ENCODE measurements at places on chromosomes 11 and 22. TPM values are rescaled to one million over a fixed set of nuclear protein-coding genes. Genes with fewer than 3 reads are reported as not detected.
A peak's percentile ranks its signal among the peaks of the same experiment; 100 is the strongest.

The APOBEC3B gene
- 1.5 TPM for total RNA-seq

The KCNQ1 gene
- 3.8 TPM for total RNA-seq

The CRELD2 gene
- 37.0 TPM for total RNA-seq

The IRAG1 gene
- total RNA-seq = 240 TPM

The SLC25A18 gene
- total RNA-seq = not detected

The UPK3A gene
- not detected for total RNA-seq

The TRIM29 gene
- 7.6 TPM for total RNA-seq

The FAM83F gene
- 0.21 TPM for total RNA-seq

GRCh38 chr11:6203327-6203726 is 2.0 kb upstream of the C11orf42 start:
- H3K4me1 ChIP-seq = no peaks in the 10 kb centered on the region
- no peaks in the 10 kb centered on the region for H3K36me3 ChIP-seq
- no peak overlapping the region for H3K4me3 ChIP-seq
- DNase-seq = no peak
- H3K27ac ChIP-seq = no peak overlapping the region

GRCh38 chr11:19868871-19869270 is 156.2 kb downstream of the NAV2 start:
- no peaks in the 10 kb centered on the region for H3K4me1 ChIP-seq
- DNase-seq = no peak
- H3K27ac ChIP-seq = no peak overlapping the region
- H3K36me3 ChIP-seq = no peaks in the 10 kb centered on the region
- H3K4me3 ChIP-seq = no peak overlapping the region
- H3K27me3 ChIP-seq = no peaks in the 10 kb centered on the region

- H3K27me3 ChIP-seq = no peaks in the 10 kb centered on the region
- no peak overlapping the region for H3K27ac ChIP-seq
- H3K4me1 ChIP-seq = no peaks in the 10 kb centered on the region
- DNase-seq = no peak
- H3K4me3 ChIP-seq = no peak overlapping the region
These were observed 84.3 kb downstream of the PHF21A start for GRCh38 chr11:46036969-46037368.

DNA sequence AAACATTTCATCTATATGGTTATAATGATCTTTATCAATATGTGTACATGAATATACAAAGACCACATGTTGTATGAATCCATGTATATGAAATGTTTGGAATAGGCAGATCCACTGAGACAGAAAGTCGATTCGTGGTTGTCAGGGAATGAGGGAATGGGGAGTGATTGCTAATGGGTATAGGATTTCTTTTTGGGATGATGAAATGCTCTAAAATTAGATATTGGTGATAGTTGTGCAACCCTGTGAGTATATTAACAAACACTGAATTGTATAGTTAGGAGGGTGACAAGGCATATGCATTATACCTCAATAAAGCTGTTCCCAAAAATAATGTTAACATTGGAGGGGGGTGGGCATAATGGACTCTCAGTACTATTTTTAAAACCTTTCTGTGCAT is 5.0 kb upstream of the PTPMT1 start:
- H3K4me3 ChIP-seq = no peak overlapping the region
- no peaks in the 10 kb centered on the region for H3K36me3 ChIP-seq
- H3K27me3 ChIP-seq = no peaks in the 10 kb centered on the region
- peaks cover 5% of the 10 kb centered on the region for H3K4me1 ChIP-seq
- no peak overlapping the region for H3K27ac ChIP-seq
- DNase-seq = no peak

- no peaks in the 10 kb centered on the region for H3K27me3 ChIP-seq
- H3K36me3 ChIP-seq = no peaks in the 10 kb centered on the region
- DNase-seq = peak; percentile 74
- H3K4me3 ChIP-seq = peak overlapping the region; percentile 91
These were observed 824 bp upstream of the CBX6 start for GRCh38 chr22:38872831-38873248.

DNA sequence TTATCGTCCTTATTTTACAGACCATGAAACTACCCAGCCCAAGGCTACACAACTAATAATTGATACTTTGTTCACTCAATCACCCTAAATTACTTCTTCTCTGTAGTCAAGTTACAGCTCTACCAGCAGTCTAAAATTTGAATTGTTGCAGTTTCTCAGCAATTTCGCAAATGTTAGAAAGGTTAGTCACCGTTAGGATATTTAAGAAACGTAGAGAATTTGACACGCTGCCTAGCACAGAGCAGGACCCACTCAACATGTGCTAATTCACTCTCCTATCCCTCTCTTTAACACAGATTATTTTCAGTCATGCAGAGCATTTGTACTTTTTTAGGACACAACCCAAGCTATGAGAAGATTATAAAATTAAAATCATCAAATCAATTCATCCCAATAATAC is 771.1 kb upstream of the LUZP2 start:
- no peak overlapping the region for H3K4me3 ChIP-seq
- no peak overlapping the region for H3K27ac ChIP-seq
- no peaks in the 10 kb centered on the region for H3K4me1 ChIP-seq

- no peaks in the 10 kb centered on the region for H3K4me1 ChIP-seq
- H3K27ac ChIP-seq = no peak overlapping the region
- no peaks in the 10 kb centered on the region for H3K27me3 ChIP-seq
- no peaks in the 10 kb centered on the region for H3K36me3 ChIP-seq
- DNase-seq = no peak
These were observed 59.8 kb downstream of the GALNT18 start for GRCh38 chr11:11561991-11562390.

GRCh38 chr11:94175535-94175934 is 46.9 kb downstream of the PANX1 start:
- H3K27me3 ChIP-seq = no peaks in the 10 kb centered on the region
- no peaks in the 10 kb centered on the region for H3K4me1 ChIP-seq
- no peak overlapping the region for H3K27ac ChIP-seq

GRCh38 chr11:78295347-78295746 is 106.6 kb downstream of the USP35 start:
- H3K36me3 ChIP-seq = no peaks in the 10 kb centered on the region
- H3K27ac ChIP-seq = no peak overlapping the region
- H3K4me3 ChIP-seq = no peak overlapping the region
- no peaks in the 10 kb centered on the region for H3K27me3 ChIP-seq
- DNase-seq = no peak

GRCh38 chr11:116644941-116645305 is 127.9 kb downstream of the BUD13 start:
- H3K36me3 ChIP-seq = no peaks in the 10 kb centered on the region
- no peak for DNase-seq
- H3K4me3 ChIP-seq = no peak overlapping the region
- no peaks in the 10 kb centered on the region for H3K4me1 ChIP-seq
- no peaks in the 10 kb centered on the region for H3K27me3 ChIP-seq

DNA sequence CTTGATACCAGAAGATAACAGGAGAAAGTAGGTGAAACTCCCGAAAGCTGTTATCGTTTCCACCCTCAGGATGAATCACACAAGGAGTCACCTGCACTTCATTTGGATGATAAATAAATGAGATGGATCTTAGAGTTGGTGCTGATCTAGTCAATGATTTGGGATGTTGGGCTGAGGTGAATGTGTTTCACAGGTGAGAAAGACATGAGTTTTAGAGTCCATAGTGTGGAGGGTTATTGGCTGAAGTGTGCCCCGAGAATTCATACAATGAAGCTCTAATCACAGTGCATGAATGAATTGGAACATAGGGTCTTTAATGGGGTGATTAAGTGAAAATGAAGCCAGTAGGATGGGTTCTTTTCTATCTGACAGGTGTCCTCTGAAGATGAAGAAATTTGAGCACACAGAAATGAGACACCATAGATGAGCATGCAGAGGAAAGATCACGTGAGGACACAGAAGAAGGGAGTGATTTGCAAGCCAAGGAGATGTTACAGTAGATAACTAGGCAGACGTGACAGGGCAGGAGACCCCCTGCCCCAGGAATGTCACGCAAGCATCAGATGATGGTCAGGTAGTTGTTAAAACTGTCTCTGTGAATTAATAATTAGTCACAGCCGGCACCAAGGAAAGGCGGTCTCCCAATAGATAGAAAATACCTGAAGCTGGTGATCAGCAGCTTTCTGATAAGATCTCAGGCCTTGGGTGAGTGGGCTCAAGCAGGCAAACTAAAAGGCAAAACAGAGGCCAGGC is 60.3 kb upstream of the IGLL5 start:
- no peaks in the 10 kb centered on the region for H3K4me1 ChIP-seq
- DNase-seq = no peak
- no peak overlapping the region for H3K4me3 ChIP-seq
- H3K27ac ChIP-seq = no peak overlapping the region
- H3K27me3 ChIP-seq = no peaks in the 10 kb centered on the region

DNA sequence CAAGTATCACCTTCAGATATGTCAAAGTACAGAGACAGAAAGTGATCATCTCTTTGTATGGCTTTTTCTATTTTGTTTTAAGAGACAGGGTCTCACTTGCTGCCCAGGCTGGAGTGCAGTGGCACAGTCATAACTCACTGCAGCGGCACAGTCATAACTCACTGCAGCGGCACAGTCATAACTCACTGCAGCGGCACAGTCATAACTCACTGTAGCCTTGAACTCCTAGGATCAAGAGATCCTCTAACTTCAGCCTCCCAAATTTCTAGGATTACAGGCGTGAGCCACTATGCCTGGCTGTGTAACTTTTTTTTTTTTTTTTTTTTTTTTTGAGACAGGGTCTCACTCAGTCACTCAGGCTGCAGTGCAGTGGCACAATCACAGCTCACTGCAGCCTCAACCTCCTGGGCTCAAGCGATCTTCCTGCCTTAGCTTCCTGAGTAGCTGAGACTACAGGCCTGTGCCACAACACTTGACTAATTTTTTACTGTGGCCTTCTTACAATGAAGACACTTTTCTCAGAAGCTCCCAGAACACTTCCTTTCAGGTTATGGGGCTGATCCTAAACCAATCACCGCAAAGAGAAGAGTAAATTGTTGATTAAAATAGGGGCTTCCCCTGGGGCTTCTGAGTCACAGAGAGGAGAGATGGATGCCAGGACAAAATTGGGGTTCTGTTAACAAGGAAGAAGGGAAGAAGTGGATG is 9.0 kb upstream of the HIKESHI start:
- H3K27me3 ChIP-seq = no peaks in the 10 kb centered on the region
- H3K4me1 ChIP-seq = no peaks in the 10 kb centered on the region
- no peak overlapping the region for H3K4me3 ChIP-seq
- DNase-seq = no peak

DNA sequence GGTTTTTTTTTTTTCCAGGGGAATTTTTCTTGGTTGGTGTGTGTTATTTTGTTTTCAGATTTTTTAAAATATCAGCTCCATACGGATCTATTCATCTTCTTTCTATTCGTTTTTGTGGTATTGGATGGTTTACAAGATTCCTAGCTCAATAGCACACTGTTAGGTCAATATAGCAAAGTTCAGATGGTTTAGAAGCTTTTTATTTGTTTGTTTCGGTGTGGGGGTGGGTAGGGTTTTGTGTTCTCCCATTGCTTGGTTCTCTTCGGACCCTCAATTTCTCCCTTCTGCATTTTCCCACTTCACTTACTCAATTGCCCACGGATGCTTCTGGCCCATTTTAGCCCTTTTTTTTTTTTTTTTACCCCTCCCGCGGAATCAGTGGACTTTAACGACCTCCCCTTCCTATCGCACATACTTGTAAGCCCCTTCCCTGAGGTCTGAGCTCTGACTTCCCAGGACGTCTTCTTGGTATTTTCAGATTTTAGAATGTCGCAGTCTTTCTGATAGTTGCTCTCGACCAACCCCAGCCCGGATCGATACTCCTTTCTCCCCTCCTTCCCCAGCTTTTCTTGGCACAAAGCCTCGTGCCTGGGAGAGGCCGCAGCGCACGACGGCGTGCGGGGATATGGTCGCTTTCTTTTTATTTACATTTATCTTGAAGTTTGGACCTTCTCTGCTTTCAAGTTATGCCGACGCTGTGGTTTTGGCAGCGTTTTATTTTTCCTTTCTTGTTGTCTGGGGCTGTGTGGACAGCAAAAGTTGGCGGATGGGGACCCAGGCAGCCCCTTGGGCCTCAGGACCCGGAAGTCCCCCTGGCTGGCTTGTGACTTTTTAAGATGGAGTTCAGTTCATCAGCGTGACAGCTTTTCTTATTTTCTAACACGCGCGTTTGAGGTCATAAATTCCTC is 4.4 kb upstream of the SPDYC start:
- H3K36me3 ChIP-seq = no peaks in the 10 kb centered on the region
- peak overlapping the region; percentile 49 for H3K27ac ChIP-seq
- no peaks in the 10 kb centered on the region for H3K27me3 ChIP-seq
- no peaks in the 10 kb centered on the region for H3K4me1 ChIP-seq
- H3K4me3 ChIP-seq = no peak overlapping the region

DNA sequence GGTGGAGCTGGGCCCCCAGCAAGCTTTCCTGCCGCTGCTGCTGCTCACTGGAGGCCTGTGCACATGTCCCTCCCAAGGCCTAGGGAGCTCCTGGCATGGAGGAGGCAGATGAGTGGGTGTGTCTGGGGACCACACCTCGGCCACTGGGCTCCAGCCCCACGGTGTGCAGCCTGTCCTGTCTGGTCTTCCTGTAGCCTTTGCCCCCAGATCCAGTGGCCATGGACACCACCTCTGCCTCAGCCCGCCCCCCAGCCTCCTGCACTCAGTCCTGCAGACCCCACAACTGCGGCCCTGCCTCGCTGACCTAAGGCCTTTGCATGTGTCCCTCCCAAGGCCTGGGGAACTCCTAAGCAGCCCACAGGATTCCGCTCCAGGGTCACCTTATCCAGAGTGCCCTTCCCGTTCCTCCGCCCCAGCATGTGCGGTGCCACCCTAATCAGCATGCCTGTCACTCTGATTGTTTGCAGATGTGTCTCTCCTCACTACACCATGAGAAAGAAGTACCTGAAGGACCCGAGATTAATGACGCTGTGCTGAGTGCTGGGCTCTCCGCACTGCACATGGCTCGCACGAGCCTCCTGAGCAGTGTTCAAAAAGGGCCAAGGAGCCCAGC is 8.6 kb downstream of the GAL start:
- H3K4me3 ChIP-seq = no peak overlapping the region
- H3K27me3 ChIP-seq = no peaks in the 10 kb centered on the region
- H3K4me1 ChIP-seq = no peaks in the 10 kb centered on the region
- no peaks in the 10 kb centered on the region for H3K36me3 ChIP-seq
- H3K27ac ChIP-seq = no peak overlapping the region

DNA sequence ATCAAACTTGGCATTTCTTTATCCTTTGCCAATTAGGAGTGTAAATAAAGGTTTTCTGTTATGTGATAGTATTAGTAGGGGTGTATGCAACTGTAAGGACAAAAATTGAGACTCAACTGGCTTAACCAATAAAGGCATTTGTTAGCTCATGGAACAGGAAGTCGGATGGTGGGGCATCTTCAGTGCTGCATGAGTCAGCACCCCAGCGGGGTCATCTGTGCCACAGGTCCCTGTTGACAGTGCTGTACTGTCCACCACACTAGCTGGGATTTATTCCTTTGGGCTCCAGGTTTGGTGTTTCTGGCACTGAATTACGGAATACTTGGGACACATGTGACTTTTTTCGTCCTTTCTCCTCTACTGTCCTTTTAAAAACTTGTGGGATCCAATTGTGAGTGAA is 86.0 kb downstream of the PPP6R3 start:
- no peaks in the 10 kb centered on the region for H3K27me3 ChIP-seq
- H3K27ac ChIP-seq = no peak overlapping the region
- DNase-seq = no peak
- H3K36me3 ChIP-seq = no peaks in the 10 kb centered on the region

DNA sequence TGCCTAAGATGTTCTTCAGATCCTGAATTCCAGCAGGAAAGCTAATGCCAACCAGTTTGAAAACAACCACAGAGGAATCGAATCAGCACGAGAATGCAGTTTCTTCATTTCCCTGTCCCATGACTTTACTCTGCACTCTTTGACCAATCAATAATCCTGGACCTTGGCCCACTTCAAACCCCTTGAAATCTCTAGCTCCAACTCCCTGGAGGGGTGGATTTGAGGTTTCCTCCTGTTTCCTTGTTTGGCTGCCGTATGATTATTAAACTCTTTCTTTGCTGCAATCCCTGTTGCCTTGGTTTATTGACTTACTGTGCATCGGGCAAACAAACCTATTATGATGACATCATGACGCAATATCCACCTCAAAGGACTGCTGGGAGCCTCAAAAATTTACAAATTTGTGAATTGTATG is 109.3 kb downstream of the FBXO7 start:
- DNase-seq = no peak
- no peaks in the 10 kb centered on the region for H3K4me1 ChIP-seq
- H3K36me3 ChIP-seq = no peaks in the 10 kb centered on the region

All from uterus (tissue), 4 donors.